ENCODE measurements at places on chromosomes 3 and 15. TPM values are rescaled to one million over a fixed set of nuclear protein-coding genes. Genes with fewer than 3 reads are reported as not detected.

Gene LRRN1
- not detected for total RNA-seq

Gene FAM3D
- not detected for total RNA-seq

Gene CHRNA3
- total RNA-seq: not detected

Gene MORC1
- not detected for total RNA-seq

Gene ZNF860
- total RNA-seq: 0.28 TPM

Gene CRABP1
- not detected for total RNA-seq

Gene LYZL4
- total RNA-seq: not detected

Gene CCR8
- not detected for total RNA-seq
